CD4-positive, CD25-positive, alpha-beta regulatory T cell (primary cell): ENCODE measurements at places on chromosomes 2 and 18.

DNA sequence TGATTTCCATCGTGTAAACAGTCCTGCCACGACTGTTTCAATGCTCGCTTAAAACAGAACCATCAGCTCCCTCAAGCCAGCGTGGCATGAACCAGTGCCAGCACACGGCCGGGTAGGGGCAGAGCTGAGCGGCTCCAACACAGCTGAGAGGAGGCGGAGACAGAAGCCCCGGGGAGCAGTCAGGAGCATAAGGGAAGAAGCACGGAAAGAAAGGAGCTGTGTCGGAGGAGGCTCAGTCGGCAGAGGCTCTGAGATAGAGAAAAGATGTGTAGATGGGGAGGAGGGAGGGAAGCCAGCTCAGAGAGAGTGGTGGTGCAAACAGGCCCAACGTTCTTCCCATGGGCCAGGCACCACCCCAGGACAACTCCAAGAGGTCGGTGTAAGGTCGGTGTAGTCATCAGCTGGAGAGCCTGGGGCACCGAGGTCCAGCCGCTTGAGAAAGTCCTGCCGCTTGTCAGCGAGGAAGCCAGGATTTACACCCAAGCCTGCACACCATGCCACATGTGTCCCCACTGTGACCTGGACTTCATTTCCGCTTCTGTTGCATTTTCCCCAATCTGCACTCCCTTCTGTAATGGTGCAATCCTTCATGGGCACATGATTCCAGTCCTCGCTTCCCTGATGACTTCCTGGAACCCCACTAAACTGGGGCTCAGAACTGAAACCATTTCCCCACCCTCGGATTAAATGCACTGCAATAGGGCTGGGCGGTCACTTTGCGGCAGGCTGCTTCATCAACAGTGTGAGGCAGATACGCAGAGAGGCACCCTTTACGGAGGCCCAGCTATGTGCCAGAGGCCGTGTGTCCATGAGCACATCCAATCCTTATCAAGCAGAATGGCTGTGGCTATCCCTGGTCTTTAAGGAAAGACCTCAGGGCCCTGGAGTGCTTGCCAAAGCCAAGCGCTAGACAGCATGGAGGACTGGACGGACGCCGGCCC is 43.5 kb downstream of the CYP27C1 start:
- no peak for DNase-seq

- DNase-seq, result no peak
Measured at GRCh38 chr2:12335131-12335530, 381.6 kb upstream of the TRIB2 start.

DNA sequence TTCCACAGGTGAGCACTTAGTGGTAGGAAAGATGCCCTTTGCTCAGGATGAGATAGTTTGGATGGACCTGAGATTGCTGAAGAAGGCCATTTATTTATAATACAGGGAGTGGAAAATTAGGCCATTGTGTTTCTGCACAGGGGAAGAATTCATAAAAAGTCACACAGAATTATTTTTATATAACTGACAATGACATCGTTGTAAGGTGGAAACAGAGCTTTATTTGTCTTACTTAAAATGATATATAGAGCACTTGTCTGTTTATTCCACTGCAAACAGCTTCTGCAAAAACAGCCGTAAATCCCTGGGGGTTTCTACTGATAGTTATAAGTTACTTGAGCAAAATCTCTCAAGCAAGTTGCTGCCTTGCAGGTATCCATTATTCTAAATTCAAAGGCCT is 158.1 kb upstream of the ZNF521 start:
- no peak for DNase-seq

- no peak for DNase-seq
Measured at GRCh38 chr2:126945118-126945517, 46.4 kb downstream of the TEX51 start.

GRCh38 chr2:230922951-230923717 is 1.9 kb downstream of the GPR55 start:
- no peak for DNase-seq

GRCh38 chr2:100126201-100126600 is 16.2 kb downstream of the AFF3 start:
- no peak for DNase-seq

- no peak for DNase-seq
Measured at GRCh38 chr2:47172156-47172921, 17.2 kb upstream of the STPG4 start.

GRCh38 chr2:150643114-150643725 is 155.8 kb upstream of the RND3 start:
- DNase-seq, result no peak

DNA sequence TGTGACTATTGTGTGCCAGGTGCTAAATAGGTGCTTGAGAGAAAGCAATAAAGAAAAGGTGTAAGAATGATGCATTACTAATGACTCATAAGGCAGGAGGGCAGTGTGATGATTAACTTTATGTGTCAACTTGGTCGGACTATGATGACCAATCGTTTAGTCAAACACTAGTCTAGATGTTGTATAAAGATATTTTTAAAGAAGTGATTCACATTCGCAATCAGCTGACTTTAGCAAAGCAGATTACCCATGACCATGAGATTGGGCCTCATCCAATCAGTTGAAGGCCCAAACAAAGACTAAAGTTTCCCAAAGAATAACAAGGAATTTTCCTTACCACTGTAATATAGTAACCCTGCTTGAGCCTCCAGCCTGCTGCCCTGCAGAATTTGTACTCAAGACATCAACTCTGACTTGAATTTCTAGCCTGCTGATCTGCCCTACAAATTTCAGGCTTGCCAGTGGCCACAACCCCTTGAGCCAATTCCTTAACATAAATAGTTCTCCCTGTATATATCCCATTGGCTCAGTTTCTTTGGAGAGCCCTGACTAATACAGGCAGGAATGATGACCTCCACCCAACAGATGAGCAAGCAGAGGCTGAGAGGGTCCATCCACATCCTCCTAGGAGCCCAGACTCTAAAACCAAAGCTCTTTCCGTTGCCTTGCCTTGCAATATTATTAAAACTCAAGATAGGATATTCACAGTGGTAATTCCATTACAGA is 132.6 kb downstream of the ACTR3 start:
- DNase-seq, result no peak

DNA sequence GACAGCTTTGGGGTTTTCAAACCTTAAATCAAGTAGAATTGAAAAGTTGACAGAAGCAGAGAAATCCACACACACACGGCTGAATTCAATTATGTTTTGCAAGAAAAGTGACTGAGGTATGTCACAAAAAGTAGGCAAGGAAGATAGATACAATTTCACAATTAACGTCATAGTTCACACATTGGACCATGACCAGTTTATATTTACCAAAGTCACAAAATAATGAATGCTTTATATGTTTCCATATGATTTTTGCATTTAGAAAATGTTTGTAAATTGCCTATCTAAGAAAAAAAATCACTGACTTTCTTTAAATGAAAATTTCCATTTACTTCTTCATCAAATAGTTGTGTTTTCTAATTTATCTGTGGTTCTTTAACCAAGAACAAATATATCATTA is 29.4 kb upstream of the ZNF516 start:
- no peak for DNase-seq

DNA sequence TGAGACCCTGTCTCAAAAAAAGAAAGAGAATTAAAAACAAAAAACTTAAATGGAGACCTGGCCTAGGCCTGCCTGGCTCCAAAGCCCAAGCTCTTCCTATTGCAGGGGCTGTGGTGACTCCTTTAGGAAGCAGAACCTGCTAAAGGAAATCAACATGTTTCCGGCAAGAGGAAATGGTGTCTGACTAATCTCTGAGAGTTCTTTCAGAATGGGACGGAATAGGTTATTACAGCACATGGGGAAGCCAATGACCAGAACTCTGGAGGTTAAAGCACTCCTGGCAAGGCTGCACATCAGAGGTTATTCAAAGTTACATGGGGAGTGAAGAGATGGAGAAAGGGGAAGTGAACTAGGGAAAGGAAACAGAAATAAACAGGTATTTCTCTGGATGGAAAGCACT is 21.4 kb downstream of the KIF3C start:
- no peak for DNase-seq
